ENCODE measurements at places on chromosomes 7 and 10.
A peak's percentile ranks its signal among the peaks of the same experiment; 100 is the strongest.

GRCh38 chr10:47331954-47332353 is 9.7 kb downstream of the GDF2 start:
- no peak for DNase-seq

DNA sequence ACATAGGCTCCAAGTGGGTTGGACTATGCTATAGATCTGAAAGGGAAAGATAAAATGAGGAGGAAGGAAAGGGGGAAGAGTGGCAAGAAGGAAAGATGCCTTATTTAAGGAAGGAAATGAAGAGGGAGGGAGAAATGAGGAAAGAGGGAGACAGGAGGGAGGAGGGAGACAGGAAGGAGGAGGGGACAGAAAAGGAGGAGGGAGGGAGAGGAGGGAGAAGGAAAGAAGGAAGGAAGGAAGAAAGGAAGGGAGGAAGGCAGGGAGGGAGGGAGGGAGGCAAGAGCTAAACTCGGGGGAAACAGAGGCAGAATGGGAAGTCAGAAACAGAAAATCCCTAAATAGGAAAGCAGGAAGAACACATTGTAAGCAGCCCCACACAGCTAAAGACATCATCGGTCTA is 67.4 kb downstream of the KIAA1549 start:
- DNase-seq, result no peak

- no peak for DNase-seq
These were observed 17.7 kb downstream of the FRG2B start for GRCh38 chr10:133608855-133609254.

DNA sequence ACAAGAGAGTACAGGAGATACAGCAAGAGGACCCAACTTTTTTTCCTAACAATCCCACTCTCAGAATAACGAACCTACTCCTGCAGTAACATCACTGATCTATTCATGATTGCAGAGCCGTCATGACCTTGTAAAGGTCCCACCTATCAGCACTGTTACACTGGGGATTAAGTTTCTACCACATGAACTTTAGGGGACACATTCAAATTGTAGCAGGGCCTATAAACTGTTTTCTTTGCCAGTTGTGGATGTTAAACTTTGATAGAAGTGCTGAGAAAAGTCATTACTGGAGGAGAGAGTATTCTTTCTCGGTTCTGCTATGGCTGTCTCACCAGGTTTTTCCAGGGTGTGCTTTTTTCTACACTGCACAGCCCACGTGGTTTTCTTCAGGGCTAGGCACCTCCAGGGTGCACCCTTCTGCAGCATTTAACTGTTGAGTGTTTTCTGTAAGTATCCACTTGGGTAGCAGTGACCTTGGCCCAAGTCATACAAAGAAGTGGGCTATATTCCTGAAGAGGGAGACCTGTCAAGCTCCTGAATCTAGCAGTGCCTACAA is 131.6 kb upstream of the AHR start:
- DNase-seq, result no peak

- DNase-seq, result no peak
These were observed 31.5 kb downstream of the EGFR start for GRCh38 chr7:55050281-55050680.

GRCh38 chr10:47358457-47358856 is 10.3 kb downstream of the RBP3 start:
- no peak for DNase-seq

GRCh38 chr7:50159154-50159553 is 66.1 kb upstream of the ZPBP start:
- no peak for DNase-seq

- no peak for DNase-seq
These were observed 128.2 kb upstream of the IMMP2L start for GRCh38 chr7:111690364-111691111.

DNA sequence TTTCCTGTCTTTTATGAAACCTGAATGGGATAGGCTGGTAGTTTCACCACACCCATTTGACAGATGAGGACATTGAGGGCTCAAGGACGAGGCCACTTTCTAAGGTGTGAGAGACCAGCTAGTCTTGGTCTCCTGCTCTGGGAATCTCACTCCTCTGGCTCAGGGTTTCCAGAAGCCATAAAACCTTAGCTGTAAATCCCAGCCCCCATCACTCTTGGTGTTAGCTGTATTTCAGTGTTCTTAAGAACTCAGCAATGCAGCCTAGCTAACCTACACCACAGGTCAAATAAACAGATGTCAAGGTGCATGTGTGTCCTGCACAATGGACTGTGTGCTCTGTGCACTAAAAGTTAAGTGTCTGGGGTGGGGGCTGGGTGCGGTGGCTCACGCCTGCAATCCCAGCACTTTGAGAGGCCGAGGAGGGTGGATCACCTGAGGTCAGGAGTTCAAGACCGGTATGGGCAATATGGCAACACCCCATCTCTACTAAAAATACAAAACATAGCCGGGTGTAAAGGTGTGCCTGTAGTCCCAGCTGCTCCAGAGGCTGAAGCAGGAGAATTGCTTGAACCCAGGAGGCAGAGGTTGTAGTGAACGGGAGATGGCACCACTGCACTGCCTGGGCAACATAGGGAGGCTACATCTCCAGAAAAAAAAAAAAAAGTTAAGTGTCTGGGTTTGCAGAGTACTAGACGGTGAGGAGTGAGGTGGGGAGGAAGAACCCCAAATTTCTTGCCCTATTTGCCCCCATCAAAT is 567 bp upstream of the EPO start:
- DNase-seq, result peak; percentile 18

- DNase-seq, result no peak
These were observed 84.8 kb upstream of the GRM3 start for GRCh38 chr7:86558680-86559501.

GRCh38 chr7:32887395-32887794 is 4.2 kb downstream of the KBTBD2 start:
- DNase-seq, result no peak

DNA sequence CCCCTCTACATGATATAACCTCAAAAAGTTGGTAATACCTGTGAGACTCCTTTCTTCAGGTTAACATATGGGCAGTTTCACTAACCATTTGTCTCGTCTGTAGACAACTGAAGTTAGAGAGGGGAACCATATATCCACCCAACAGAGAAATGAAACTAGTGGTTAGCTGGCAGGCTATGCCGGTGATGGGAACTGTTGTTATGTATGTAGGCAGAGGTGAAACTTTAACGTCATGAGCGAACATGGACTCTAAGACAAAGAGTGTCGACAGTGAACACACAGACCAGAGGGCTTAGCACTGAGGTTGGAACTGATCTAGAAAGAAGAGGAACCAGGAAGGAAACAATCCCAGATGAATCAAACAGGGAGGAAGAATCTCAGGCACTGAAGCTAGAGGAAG is 112.4 kb downstream of the ELMO1 start:
- DNase-seq, result no peak

DNA sequence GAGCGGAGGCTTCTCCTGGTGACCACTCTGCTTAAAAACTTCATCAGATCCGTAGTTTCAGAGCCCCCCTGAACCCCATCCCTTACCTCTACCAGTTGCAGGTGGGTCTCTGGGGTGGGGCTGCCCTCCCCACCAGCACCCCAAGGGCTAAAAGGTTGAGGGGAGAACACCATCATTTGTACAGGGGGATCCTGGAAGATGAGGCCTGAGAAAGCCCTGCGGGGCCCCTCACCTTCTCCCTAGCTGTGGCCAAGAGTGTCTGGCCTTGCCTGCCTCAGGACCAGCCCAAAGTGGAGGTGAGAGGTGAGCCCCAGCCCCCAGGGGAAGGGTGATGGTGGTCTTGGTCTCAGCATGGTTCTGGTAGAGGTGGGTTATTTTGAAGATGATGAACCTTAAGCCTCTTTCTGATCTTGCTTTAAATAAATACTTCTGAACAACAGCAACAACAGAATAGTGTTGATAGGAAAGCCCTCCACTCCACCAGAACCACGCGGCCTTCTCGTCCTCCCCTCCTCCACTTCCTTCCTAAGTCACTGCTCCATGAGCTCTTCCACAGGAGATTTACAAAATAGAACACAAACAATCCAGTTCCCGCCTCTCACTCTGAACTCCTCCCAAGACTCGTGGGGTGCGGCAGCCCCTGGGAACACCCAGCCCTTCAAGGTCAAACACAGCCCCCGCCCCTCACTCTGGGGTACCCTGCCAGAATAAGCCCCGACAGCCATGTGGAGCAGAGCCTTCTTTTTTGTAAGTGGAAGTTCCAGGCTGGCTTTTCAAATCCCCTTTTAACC is 169.1 kb downstream of the EGFR start:
- DNase-seq, result no peak

All from GM04503 (cell line).